ENCODE measurements at places on chromosomes 12 and 14.

GRCh38 chr12:15165012-15165659 lies 56.1 kb downstream of the RERG start:
- no peak for DNase-seq

GRCh38 chr14:24095271-24096068 lies 1.4 kb downstream of the PCK2 start:
- DNase-seq, result peak; percentile 80

GRCh38 chr12:26790645-26790994 lies 42.4 kb downstream of the ITPR2 start:
- DNase-seq, result no peak

DNA sequence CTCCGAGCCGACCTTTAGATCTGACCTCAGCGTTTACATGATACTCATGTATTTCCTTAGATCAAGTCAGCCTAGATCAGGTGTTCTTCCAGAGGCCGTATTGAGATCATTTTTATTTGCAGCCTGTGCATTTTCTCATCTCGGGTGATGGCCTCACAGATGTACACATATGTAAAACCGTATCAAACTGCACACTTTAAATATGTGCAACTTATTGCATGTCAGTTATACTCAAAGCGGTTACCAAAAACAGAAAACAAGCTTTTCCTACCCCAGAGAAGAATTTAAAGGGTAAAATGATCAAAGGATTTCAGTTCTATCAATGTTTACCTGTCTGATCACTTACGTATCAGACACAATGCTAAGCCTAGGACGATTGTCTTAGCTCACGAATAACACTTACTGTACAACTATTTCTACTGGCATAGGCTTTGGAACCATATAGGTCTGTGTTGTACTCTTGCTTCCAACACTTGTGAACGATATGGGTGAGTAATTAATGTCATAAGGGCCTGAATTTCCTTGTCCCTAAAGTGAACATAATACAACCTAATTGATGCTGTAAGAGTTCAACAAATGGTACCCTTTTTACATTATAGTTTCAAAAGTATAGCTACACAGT lies 628 bp upstream of the LLPH start:
- no peak for DNase-seq

- DNase-seq, result no peak
Observed at GRCh38 chr14:97581016-97581415, 783.8 kb downstream of the VRK1 start.

DNA sequence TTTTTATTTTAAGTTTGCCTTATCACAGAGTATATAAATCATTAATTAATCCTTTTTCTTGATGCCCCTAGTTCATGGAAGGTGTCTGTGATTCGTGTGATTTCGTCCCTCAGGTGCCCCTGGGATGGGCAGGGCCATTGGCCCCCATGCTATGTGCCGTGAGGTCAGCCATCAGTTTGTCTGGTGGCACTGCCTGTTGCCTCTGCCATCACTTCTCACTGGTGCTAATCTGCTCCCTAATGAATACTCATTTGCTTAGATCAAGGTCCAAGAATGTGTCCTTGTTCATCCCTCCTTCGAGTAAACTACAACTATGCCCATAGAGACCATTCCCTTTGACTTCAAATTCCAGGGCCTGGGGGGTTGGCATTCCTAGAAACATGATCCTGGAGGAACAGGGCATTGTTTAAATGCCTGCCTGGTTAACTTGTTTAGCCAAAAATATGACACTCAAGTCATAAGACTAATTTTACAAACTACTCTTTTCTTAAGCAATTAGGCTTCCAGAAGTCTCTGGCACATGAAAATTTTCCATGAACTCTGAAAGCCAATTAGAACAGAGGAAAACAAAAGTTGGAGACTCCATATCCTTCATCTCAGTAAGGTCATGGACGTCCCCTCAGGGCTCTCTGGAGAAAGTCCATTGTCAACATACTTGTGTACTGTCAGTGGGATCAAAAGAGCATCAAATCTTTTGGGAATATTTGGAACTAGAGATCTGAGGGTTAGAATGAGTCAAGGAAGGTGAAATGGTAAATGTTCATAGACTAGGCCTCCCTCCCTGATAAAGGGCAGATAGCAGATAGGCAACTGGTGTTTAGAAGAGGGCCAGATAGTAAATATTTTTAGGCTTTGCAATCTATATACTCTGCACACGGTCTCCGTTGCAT lies 90.9 kb upstream of the PLXNC1 start:
- no peak for DNase-seq

DNA sequence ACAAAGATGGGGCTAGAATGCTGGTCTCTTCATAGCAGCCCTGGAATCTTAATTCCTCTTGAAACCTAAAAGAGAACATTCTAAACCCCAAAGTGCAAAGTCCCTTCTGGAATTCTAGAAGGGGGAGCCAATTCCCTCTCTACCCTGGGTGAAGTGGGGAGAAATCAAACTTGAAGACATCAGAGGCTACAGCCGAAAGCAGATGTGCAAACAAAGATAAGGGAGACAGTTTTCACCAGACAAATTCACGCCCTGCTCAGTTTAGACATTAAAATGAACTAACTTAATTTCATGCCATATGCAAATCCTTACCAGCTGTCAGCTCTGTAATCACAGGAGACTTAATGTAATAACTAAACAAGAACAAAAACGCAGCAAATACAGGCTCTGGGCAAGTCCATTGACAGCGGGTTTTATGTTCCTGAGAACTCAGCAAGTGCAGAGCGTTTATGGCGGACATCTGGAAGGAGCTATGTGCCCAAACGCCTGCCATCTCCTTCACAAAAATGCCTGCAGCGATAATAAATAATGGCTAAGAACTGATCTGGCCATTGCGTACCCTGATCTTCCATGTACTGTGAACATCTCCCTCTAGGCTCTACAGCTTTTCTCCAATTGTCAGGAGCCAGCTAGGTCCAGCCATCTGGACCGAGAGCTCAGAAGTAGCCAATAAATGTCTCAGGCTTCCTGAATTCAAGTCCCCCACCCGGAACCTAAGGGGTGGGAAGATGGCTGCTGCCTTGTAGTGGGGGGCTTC lies 19.1 kb upstream of the FICD start:
- DNase-seq, result no peak

DNA sequence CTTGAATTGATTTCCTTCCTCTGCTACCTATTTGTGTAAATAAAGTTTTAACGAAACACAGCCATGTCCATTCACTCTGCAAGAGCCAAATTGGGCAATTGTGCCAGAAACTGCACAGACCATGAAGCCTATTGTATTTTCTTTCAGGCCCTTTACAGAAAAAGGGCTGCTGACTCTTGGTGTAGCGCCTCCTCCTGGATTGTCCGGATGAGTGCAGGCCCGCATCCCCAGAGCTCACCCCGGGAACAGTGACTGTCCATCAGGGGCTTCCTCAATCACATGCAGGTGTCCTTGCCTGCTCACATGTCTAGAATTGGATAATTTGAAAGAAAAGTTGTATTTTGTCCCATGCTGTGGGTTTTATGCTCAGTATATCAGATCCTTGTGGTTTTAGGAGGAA lies 1282.2 kb downstream of the AACS start:
- DNase-seq, result no peak

DNA sequence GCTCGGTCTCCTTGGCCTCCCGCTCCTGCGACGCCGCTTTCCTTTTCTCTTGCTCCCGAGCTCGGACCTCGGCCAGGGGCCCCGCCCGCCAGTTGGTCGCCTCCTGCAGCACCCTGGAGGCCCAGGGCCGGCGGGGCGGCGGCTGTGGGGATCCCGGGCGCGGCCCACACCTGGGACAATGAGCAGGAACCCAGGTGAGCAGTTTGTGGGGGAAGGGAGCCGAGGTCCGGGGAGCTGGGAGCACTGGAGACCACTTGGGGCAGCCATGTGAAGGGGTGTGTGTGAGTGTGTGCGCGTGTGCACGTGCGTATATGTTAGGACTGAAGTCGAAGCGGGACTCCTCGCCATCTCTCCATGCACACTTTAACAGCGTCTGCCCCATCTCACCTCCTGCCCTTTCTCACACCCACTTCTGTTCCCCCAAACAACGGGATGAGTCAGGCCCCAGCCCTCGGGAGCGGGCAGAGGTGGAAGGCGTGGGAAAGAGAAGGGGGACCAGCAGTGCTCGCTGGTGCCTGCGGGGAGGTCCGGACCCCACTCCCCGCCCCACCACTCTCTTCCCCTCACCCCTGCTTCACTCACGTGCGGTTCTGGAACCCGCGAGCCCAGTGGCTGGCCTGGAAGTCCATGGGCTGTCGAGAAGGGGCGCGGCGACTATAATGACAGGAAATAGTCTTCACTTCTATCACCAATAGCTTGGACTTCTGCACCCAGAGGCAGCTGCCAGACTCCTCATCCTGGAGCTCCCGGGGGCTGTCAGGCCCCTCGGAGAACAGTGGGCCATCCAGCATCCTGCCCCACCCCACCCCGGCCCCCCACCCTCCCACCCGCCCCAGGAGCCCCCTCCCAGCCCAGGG lies 450 bp downstream of the DDN start:
- DNase-seq, result peak; percentile 54

DNA sequence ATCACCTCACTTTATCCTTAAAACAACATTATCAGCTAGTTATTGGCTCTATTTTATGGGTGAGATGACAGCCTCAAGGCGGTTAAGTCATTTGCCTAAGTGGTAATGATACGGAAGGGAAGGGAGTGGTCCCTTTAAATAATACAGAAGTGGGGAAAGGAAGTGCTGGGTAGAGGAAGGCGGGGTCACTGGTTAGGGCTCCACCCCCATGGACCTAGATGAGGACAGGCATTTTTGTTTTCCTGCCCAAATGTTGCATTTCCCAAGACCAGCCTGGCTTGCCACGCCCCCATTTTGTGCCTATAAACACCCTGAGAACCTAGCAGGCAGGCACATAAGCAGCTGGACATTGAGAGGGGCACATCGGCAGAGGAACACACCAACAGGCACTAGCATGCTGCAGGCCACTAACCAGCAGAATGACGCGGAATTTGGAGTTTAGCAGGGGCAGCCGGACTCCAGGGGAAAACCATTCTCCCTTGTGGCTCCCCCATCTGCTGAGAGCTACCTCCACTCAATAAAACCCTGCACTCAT lies 100.9 kb downstream of the EPS8 start:
- DNase-seq, result no peak

DNA sequence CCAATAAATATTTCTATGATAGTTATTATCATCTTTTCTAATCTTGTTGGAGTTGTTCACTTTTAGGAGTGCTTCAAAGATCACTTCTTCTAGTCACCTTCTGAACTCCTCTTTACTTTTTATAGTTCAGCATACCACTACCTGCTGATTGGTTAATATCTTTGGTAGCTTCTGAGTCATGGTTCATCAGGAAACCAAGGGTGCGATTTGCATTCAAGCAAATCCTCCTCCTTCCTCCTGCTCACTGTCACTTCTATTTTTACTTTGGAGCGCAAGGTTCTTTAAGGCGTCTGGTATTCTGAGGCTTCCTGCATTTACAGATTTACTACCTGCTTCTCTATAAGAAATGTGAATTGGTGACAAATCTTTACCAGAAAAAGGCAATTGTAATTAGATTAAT lies 24.0 kb downstream of the SYT1 start:
- no peak for DNase-seq

GRCh38 chr14:90900476-90901083 lies 84.3 kb upstream of the TTC7B start:
- no peak for DNase-seq

GRCh38 chr14:61064210-61064609 lies 83.2 kb downstream of the SLC38A6 start:
- no peak for DNase-seq

DNA sequence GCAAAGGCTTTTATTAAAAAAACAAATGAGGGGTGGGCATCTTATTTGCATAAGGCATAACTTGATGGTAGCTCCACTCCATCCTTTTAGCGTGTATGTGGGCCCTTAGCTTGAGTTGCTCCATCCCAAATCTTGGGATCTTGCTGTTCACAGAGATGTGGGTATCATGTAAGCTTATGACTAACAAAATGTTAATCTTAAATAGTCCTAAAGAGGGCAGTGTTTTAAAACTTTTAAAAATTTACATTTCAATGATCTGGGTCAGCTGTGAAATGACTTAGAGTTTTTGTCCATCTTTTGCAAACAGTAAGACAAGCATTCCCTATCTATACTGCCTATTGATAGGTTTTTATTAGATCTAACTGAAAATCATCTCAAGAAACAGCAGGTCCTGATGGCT lies 86.0 kb downstream of the SLCO1A2 start:
- DNase-seq, result no peak
